ENCODE measurements at places on chromosomes 5 and 9.

GRCh38 chr9:133132174-133132573 is 11.1 kb upstream of the RALGDS start:
- DNase-seq, result peak; percentile 55

DNA sequence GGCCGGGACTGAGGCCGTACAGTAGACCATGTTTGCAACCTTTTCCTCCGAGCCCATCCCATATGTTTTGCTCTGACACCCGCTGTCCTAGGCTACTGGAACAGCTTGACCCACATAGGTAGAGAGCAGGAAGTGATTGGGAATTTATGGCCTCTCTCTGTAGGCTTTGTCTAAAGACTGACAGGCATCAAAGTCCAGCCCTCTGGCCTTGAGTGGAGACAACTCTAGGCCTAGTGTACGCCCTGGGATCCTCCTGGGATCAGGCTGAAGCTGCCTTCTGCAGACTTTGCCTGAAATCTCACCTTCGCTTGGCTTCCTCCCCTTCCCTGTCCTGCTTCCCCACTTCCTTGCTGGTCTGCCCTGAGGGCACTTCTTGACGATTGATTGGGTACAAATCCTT is 13.6 kb upstream of the AKNA start:
- DNase-seq, result no peak

- no peak for DNase-seq
Observed at GRCh38 chr9:131490514-131490913, 12.2 kb upstream of the POMT1 start.

- no peak for DNase-seq
Observed at GRCh38 chr5:40367255-40367654, 312.5 kb upstream of the PTGER4 start.

DNA sequence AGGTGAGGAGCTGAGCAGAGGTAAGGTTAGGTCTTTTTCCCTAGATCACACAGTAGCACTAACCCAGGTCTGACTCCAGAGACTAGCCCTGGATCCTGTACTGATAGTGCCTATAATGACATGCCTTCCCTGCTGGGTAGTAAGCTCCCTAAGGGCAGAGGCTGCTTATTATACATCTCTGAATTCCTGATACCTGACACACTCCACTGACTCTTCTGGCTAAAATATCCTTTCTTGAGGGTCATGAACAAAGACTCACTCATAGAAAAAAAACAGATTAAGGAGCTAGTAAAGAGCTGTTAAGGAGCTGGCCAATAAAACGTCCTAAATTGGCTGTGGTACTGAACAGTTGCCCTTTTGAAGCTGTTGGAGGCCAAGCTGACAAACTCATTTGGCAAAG is 149.0 kb upstream of the ITGA1 start:
- DNase-seq, result no peak

- DNase-seq, result peak; percentile 85
Observed at GRCh38 chr5:142151436-142152383, 43.1 kb downstream of the NDFIP1 start.

DNA sequence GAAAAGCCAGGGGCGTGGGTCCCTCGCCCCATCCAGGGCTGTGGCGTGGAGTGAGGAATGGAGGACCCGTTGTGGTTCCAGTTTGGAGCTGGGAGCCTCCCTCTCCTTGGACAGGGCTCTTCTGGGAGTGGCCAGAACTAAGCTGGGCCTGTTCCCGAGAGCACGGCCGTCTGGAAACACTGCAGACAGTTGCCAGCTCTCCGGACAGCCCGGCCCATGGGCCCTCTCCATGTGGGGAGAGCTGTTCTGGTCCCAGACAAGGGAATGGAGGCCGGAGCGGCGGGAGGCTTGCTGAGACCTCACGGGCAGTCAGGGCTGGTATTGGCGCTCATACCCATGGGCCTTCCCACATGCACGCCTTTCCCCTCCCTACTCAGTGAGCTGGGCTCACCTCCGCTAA is 45.2 kb upstream of the FCN2 start:
- no peak for DNase-seq

- no peak for DNase-seq
Observed at GRCh38 chr9:113649054-113649453, 185.5 kb downstream of the RGS3 start.

GRCh38 chr9:70079417-70080037 is 35.9 kb downstream of the MAMDC2 start:
- DNase-seq, result no peak

- DNase-seq, result peak; percentile 73
Observed at GRCh38 chr9:131627648-131628458, 82.5 kb downstream of the PRRT1B start.

GRCh38 chr9:93595461-93595860 is 19.1 kb downstream of the PHF2 start:
- DNase-seq, result no peak

DNA sequence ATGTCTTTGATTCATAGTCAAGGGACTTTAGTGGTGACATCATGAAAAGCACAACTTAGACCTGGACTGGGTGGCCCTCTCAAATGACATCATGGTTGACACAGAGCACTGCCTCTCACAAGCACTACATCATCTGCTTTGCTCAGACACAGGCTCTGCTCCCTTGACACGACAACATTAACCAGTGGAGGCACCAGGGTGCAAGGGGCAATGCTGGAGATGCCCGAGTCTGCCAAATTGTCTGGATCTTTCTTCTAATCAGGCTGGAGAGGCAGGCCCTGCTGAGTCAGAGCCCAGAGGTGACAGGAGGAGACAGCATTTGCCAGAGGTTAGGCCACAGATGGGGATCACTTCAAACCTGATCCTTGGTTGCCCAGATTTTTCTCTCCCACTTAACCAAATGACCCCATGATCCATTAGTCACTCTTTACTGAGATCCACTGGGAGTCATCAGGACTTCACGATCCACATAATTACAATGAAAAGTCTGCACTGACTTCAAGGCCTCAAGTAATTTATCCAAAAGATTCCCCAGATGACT is 174.4 kb downstream of the SLIT3 start:
- no peak for DNase-seq

DNA sequence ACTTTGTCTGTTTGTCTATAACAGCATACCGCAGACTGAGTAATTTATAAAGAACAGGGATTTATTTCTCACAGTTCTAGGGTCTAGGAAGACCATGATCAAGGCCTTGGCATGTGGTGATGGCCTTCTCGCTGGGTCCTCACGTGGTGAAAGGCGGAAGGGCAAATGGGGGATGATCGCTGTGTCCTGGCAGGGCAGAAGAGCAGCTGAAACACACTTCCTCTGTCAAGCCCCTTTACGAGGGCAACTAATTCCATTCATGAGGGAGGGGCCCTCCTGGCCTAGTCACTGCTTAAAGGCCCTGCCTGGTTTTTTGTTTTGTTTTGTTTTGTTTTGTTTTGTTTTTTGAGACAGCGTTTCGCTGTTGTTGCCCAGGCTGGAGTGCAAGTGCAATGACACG is 41.9 kb upstream of the UBTD2 start:
- no peak for DNase-seq

GRCh38 chr9:1273859-1274258 is 223.7 kb downstream of the DMRT2 start:
- DNase-seq, result no peak

- no peak for DNase-seq
Observed at GRCh38 chr9:37971108-37971459, 67.2 kb upstream of the SLC25A51 start.

DNA sequence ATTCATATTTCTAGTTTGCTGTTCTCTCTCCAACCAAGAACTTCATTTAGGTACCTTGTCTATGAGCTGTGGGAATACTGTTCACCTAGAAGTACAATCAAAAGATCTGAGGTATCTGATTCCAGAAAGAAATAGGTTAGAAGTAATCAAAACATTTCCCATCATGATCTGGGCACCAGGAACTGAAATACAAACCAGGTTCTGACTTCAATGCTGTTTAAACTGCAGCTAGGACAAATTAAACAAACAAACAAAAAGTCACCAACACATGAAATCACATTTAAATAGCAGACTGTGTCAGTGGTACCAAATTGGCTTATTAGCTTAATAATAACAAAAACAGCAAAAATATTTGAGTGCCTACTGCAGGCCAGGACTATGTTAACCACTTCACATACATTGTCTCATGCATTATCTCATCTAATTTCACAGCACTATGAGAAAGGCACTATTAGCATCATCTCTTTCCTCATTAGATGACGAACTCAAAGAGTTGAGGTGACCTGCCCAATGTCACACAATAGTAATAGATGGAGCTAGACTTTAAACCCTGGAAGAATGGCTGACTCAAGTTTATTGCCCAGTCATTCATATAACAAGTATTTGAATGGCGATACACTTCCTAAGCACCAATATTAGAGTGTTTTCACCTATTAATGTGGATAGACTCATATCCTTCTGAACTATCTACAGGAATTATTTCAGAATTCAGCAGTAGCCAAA is 14.5 kb downstream of the PLPP1 start:
- DNase-seq, result no peak

DNA sequence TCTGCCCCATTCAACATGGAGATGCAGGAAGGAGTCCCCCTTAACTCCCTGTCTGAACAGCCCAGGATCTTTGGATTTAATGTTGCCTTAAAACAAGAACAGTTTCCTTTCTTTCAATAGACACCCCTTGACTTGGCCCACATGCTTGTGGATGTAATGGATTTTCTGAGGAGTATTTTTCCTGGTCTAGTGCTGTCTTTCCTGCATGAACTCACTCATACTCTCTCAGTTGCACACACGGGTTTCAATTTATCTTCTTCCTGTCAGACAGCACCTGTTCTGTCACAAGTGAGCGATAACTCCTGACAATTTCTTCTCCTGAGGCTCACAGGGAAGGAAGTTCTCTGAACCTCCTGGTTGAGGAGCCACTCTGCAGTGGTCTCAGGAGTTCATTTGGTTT is 85.1 kb downstream of the ACER2 start:
- no peak for DNase-seq

GRCh38 chr5:133035224-133035623 is 8.9 kb upstream of the ZCCHC10 start:
- no peak for DNase-seq

- DNase-seq, result no peak
Observed at GRCh38 chr9:126357074-126357473, 30.4 kb downstream of the MVB12B start.

GRCh38 chr9:30476826-30477225 is 1907.6 kb upstream of the ACO1 start:
- DNase-seq, result no peak

DNA sequence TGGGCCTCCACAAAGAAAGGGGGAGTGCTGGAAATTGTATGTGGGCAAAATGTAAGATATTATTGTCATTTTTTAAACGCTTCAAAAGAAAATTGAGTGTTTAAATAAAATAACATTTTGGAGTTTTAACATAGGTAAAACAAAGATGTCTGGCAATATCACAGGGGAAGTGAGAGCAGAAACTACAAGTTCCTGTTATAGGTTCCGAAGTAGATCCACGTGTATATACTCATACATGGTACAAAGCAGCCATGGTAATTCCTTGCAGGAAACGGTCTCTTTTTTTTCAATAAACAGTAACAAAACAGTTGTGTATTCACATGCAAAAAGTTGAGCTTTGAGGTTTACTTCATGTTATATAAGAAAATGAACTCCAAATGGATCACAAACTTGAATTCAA is 78.4 kb downstream of the MTRR start:
- DNase-seq, result no peak

- no peak for DNase-seq
Observed at GRCh38 chr5:123367739-123368138, 55.5 kb downstream of the CEP120 start.

GRCh38 chr5:143664623-143665022 is 147.3 kb upstream of the HMHB1 start:
- DNase-seq, result no peak

DNA sequence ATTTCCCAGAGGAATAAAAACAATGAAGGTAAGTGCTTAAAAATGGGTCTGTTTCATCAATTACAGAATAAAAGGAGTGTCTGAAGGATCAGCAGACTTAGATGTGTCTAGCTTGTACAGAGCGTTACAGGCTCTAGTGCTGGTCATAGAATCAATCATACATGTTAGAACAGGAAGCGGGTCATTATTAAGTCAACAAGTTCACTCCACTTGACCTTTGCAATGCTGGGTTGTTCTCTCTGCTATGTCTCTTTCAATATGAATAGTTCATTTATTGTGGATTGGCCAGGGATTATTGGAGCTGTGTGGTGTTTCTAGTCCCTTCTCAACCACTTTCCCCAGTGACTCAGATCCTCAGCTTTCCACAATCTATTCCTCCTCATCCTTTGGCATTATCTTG is 20.7 kb upstream of the EGFLAM start:
- no peak for DNase-seq

DNA sequence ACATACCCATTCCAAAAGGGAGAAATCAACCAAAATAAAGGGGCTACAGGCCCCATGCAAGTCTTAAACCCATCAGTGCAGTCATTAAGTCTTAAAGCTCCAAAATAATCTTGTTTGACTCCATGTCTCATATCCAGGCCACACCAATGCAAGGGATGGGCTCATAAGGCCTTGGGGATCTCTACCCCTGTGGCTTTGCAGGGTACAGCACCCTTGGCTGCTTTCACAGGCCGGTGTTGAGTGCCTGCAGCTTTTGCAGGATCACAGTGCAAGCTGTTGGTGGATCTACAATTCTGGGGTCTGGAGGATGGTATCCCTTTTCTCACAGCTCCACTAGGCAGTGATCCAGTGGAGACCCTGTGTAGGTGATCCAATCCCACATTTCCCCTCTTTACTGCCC is 5.0 kb upstream of the SPINK14 start:
- no peak for DNase-seq

DNA sequence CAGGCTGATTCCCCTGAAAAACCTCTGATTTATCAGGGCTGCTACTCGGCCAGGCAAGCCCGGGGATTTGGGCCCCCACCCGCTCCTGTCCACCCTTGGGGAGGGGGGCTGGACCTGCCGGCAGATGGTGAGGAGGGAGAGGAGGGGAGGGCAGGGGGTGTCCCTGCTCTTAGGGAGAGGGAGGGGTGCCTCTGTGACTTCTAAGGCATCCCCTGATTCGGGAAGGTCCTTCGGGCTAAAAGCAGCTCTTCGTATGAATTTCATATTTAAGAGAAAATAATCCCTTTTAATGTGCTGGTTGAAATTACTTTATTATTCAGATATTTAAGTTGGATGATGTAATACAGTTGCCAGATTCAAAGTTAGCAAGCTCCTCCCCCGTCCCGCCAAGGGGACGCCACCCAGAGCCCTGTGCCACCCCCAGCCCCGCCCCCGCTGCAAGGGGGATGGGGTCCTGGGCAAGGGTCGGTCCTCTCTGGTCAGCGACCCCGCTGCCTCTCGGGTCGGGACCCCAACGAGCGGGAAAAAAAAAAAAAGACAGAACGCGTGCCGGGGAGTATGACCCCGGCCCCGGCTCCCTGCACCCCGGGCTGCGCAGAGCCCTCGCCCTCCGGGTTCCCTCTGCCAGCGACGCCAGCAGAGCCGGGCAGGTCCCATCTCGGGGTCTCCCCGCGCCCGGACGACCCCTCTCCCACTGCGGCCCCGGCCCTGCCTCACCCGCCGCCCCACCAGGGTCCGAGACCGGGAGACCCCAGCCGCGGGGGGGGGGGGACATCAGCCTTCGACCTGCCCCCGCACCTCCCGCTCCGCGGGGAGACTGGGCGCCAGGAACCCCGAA is 12.4 kb downstream of the LHX3 start:
- DNase-seq, result no peak

- DNase-seq, result no peak
Observed at GRCh38 chr5:6722015-6722414, 8.8 kb downstream of the TENT4A start.

GRCh38 chr5:31860726-31861433 is 221.9 kb downstream of the PDZD2 start:
- no peak for DNase-seq
